ENCODE measurements at places on chromosomes 7 and 10.

DNA sequence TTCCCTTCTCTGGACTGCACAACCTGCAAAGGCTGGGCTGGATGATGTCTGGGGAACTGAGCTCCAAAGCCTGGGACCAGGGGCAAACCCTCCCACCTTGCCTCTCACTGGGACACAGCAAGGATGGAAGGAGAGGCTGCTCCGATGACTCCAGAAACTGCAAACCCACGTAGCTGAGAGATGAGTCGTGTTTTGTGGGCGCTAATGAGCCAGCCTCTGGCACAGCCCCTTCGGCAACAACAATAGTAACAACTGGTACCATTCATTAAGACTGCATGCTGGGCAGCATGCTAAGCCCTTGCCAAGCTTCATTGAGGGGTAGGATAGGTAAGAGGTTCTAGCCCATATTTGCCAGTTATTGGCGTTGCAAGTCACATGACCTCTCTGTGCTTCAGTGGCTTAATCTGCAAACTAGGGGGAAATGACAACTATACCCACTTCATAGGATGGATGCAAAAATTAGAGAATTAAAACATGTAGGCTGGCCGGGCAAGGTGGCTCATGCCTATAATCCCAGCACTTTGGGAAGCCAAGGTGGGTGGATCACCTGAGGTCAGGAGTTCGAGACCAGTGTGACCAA lies 145.9 kb downstream of the SH3PXD2A start:
- DNase-seq: no peak

GRCh38 chr7:132742189-132742612 lies 165.9 kb upstream of the PLXNA4 start:
- peak; percentile 23 for DNase-seq

- no peak for DNase-seq
Measured at GRCh38 chr10:48902096-48902495, 37.5 kb downstream of the LRRC18 start.

DNA sequence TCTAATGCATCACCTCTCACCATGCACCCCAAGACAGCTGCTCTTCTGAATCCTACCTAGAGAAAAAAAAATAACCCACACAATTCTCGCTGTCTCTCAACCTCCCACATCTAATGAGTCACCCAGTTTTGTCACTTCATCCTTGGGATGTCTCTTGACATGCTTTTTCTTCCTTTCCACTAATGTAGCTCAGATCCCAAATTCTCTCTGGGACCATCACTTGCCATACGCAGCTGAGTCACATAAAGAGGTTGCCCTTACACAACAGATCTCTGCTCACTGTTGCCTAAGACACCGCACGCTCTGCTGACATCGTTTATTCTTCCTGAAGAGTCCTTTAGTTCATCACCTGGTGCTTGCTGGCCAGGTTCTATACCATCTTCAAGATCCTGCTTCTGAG lies 606.0 kb upstream of the GALNT17 start:
- DNase-seq: no peak

DNA sequence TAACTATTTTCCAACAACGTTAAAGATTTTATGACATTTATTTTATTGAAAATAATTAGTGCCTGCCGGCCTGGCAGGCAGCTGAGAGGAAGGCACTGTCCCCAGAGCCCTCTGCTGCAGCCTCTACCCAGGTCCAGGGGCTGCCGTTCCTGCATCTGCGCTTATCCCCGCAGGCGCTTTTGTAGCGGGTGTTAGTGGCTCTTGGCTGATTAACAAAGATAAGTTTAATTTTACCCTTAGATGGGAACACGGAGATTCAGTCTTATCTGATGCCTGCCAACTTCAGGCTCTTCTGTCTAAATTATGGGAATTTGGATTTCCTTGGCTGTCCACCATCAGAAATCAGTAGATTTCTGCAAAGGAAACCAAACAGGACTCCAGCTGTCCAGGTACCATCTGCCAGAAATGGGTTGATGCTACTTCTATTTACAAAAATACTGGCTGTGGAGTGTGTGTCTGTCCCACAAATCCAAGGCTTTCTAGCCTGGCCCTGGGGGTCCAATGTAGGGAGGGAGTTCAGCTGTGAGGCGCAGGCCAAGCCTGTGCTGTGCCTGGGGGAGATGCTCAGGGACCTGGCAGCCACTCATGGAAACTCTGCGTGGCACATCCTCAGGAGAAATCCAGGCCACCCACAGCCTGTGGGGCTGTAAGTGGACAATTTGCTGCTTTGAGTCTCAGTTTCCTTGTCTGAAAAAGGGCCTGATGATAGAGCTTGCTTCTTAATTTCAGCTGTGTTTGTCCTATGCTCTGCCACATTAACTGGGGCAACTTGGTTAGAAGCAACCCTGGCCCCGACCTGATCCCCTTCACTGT lies 62.0 kb upstream of the IGFBP3 start:
- no peak for DNase-seq

All from smooth muscle cell of the brain vasculature (primary cell).